ENCODE measurements at places on chromosomes 7 and 10. TPM values are rescaled to one million over a fixed set of nuclear protein-coding genes. Genes with fewer than 3 reads are reported as not detected.

- peaks cover 35% of the 10 kb centered on the region for H3K36me3 ChIP-seq
- H3K4me1 ChIP-seq: peaks cover 42% of the 10 kb centered on the region
- no peak overlapping the region for H3K4me3 ChIP-seq
- no peak for DNase-seq
- no peaks in the 10 kb centered on the region for H3K27me3 ChIP-seq
- H3K27ac ChIP-seq: peak overlapping the region; percentile 42
These were observed 46.8 kb downstream of the SHH start for GRCh38 chr7:155765458-155765857.

- peak; percentile 85 for DNase-seq
- peak overlapping the region; percentile 98 for H3K27ac ChIP-seq
- H3K36me3 ChIP-seq: peaks cover 39% of the 10 kb centered on the region
- no peaks in the 10 kb centered on the region for H3K27me3 ChIP-seq
- peaks cover 35% of the 10 kb centered on the region for H3K4me1 ChIP-seq
These were observed 1.1 kb downstream of the DDIT4 start for GRCh38 chr10:72274730-72275350.

GRCh38 chr7:29043576-29043975, 85.4 kb upstream of the TRIL start:
- no peak overlapping the region for H3K27ac ChIP-seq
- no peaks in the 10 kb centered on the region for H3K4me1 ChIP-seq
- no peak for DNase-seq
- H3K4me3 ChIP-seq: no peak overlapping the region

- DNase-seq: no peak
- H3K27ac ChIP-seq: peak overlapping the region; percentile 37
- peaks cover 59% of the 10 kb centered on the region for H3K36me3 ChIP-seq
- H3K4me3 ChIP-seq: no peak overlapping the region
These were observed 22.2 kb downstream of the RGS10 start for GRCh38 chr10:119520283-119520682.

DNA sequence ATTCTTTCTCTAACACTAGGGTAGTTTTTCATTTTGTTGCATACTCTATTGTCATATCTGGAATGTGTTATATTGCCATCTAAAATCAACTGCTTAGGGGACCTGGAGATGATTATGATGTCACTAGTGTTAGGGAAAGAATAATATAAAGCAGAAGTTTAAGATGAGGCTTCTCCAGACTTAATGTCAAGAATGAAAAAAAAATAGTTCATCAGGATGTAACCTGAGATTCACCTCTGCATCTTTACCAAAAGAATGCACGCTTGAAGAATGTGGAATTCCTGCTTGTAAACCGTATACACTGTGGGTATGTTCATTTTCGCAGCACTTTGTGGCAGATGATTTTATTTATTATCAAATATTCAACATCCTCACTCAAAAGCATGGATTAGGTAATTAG, 184.6 kb downstream of the ST7 start:
- H3K27me3 ChIP-seq: no peaks in the 10 kb centered on the region
- peaks cover 8% of the 10 kb centered on the region for H3K36me3 ChIP-seq
- no peaks in the 10 kb centered on the region for H3K4me1 ChIP-seq
- no peak for DNase-seq

DNA sequence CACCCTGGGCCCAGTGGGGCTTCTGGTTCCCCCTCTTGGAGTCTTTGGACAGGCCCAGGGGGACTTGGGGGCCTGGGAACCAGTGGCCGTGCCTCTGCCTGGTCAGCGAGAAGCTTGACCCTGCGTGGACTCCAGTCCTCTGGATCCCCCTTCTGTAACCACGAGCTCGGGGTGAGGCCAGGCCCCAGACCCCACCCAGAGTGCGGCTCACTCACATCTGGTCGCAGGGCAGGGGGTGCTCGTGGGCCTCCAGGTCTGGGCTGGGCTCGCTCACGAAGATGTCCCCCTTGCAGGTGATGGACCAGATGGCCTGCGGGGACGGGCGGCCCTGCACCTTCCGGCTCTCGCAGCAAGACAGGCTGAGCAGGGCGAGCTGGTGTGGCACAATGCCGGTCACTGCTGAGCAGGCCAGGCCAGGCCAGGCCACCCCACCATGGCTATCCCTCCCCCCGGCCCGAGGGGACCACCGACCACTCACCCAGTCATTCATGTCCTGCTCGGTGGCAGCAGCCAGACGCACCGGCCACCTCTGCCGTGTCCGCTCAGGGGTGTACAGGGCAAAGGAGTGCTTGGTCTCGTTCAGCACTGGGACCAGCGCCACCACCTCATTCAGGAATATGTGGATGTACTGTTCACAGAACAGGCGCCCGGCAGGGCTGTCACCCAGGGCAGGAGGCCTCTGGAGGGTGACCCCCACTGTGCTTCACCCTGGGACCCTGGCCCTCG, 19.7 kb downstream of the BHLHA15 start:
- H3K27ac ChIP-seq: no peak overlapping the region
- H3K4me1 ChIP-seq: no peaks in the 10 kb centered on the region
- DNase-seq: no peak
- H3K27me3 ChIP-seq: no peaks in the 10 kb centered on the region
- peaks cover 10% of the 10 kb centered on the region for H3K36me3 ChIP-seq
- no peak overlapping the region for H3K4me3 ChIP-seq

GRCh38 chr10:78748235-78748533, 320.6 kb upstream of the ZMIZ1 start:
- H3K27ac ChIP-seq: no peak overlapping the region
- H3K36me3 ChIP-seq: no peaks in the 10 kb centered on the region
- H3K27me3 ChIP-seq: no peaks in the 10 kb centered on the region
- no peak overlapping the region for H3K4me3 ChIP-seq
- no peak for DNase-seq
- peaks cover 3% of the 10 kb centered on the region for H3K4me1 ChIP-seq

DNA sequence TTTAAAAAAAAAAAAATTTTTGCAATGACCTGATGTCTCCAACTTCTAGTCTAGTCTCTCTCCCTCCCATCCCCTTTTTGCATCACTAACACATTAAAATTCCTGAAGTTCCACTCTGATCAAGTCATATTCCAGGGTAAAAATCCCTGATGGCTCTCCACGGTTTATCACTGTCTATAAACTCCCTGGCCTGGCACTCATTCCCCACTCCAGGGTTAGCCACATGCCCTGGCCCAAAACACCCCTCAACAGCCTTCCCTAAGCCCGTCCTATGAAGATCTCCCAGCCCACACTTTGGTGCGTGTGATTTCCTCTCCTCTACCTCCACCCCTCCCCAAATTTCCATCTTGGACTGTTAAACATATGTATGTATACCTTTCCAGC, 125.4 kb downstream of the JAZF1 start:
- peaks cover 9% of the 10 kb centered on the region for H3K4me1 ChIP-seq
- peaks cover 6% of the 10 kb centered on the region for H3K27me3 ChIP-seq
- H3K27ac ChIP-seq: no peak overlapping the region
- peaks cover 4% of the 10 kb centered on the region for H3K36me3 ChIP-seq
- DNase-seq: no peak
- no peak overlapping the region for H3K4me3 ChIP-seq

GRCh38 chr10:32332299-32332750, 14.6 kb downstream of the EPC1 start:
- peaks cover 8% of the 10 kb centered on the region for H3K36me3 ChIP-seq
- DNase-seq: peak; percentile 89
- H3K27me3 ChIP-seq: no peaks in the 10 kb centered on the region
- peaks cover 94% of the 10 kb centered on the region for H3K4me1 ChIP-seq
- H3K27ac ChIP-seq: peak overlapping the region; percentile 90

DNA sequence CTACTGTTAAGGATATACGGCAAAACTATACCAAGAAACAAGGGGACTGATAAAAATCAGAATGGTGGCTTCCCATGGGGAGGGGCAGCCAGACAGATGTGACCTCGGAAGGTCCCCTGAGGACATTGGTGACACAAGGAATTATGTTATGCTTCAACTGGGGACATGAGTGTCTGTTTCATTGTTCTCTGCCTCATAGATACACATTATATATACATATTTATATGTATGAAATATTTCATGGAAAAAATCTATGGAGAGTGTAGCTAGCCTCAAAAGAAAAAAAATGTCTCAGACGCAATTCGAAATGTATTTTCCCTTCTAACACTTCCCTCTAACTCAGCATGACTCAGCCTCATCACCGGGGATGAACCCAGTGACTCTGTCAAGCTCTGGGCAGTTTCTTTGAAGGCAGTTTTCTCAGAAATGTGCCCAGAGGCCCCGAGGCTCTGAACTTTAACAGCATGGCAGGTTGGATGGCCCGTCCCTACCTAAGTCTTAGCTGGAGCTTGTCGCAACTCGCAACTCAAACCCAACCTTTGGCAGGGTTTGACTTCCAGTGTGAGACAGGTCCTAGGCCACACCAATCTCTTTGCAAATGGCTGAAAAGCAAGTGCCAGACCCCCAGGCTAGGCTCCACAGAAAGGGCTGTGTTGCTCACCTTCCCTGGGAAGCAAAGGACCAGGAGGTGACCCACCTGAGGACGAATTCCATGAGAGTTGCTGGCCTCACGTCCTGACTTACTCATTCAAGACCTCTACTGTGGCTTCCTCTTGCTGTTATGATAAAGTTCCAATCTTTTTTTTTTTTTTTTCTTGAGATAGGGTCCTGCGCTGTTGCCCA, 86.9 kb downstream of the CARD11 start:
- H3K4me1 ChIP-seq: peaks cover 78% of the 10 kb centered on the region
- peak; percentile 83 for DNase-seq
- H3K27ac ChIP-seq: peak overlapping the region; percentile 89
- no peaks in the 10 kb centered on the region for H3K27me3 ChIP-seq
- no peak overlapping the region for H3K4me3 ChIP-seq

- H3K27ac ChIP-seq: no peak overlapping the region
- H3K4me1 ChIP-seq: peaks cover 20% of the 10 kb centered on the region
- no peak overlapping the region for H3K4me3 ChIP-seq
- H3K27me3 ChIP-seq: no peaks in the 10 kb centered on the region
- no peak for DNase-seq
- no peaks in the 10 kb centered on the region for H3K36me3 ChIP-seq
These were observed 22.9 kb downstream of the TBXAS1 start for GRCh38 chr7:139851770-139852481.

DNA sequence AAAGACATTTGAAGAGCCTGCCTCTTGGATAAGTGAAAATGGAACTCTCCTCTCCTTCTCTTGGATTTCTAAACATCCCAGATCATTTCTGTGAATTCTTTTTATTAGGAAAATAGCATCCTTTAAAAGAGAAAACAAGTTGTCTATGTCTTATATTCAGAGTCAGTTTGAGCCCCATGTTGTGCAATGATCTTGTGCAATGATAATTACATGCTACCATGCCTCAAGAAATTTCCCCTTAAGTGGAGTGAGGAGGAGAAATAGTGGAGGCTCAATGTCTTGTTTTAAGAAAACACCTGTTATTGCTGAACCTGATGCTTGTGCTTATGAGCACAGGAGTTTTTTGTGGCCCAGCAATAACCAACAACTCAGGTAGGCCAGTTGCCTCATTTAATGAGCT, 103.6 kb downstream of the NPSR1 start:
- no peak overlapping the region for H3K27ac ChIP-seq
- DNase-seq: no peak
- no peaks in the 10 kb centered on the region for H3K36me3 ChIP-seq
- H3K4me1 ChIP-seq: no peaks in the 10 kb centered on the region

GRCh38 chr10:61463035-61463909, 10.1 kb upstream of the TMEM26 start:
- no peaks in the 10 kb centered on the region for H3K36me3 ChIP-seq
- H3K27ac ChIP-seq: no peak overlapping the region
- no peak for DNase-seq
- no peaks in the 10 kb centered on the region for H3K4me1 ChIP-seq

GRCh38 chr7:150948791-150949251, 29.3 kb downstream of the KCNH2 start:
- H3K36me3 ChIP-seq: no peaks in the 10 kb centered on the region
- DNase-seq: peak; percentile 1
- H3K27ac ChIP-seq: no peak overlapping the region

DNA sequence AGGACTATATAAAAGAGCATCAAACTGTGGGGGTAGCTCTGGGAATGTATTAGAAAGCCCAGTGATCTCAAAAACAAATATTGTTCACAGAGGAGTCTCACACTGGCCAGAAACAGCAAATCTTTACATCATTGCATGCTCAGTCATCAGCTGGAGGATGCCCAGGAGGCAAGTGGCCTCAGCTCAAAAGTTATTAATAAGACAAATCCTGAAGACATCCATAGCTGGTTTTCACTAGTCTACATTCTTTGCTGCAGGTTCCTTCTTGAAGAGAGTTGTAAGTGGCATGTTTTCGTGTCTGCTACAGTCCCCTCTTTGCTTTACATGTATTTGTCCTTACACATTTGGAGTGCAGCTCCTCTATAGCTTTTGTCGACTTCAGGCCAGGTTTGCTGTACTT, 8.6 kb upstream of the CCDC7 start:
- no peak overlapping the region for H3K27ac ChIP-seq
- no peaks in the 10 kb centered on the region for H3K36me3 ChIP-seq
- no peaks in the 10 kb centered on the region for H3K27me3 ChIP-seq
- H3K4me1 ChIP-seq: peaks cover 13% of the 10 kb centered on the region
- no peak overlapping the region for H3K4me3 ChIP-seq

GRCh38 chr10:63496561-63496960, 24.6 kb upstream of the REEP3 start:
- peaks cover 9% of the 10 kb centered on the region for H3K36me3 ChIP-seq
- no peak overlapping the region for H3K27ac ChIP-seq
- H3K27me3 ChIP-seq: no peaks in the 10 kb centered on the region
- H3K4me3 ChIP-seq: no peak overlapping the region

DNA sequence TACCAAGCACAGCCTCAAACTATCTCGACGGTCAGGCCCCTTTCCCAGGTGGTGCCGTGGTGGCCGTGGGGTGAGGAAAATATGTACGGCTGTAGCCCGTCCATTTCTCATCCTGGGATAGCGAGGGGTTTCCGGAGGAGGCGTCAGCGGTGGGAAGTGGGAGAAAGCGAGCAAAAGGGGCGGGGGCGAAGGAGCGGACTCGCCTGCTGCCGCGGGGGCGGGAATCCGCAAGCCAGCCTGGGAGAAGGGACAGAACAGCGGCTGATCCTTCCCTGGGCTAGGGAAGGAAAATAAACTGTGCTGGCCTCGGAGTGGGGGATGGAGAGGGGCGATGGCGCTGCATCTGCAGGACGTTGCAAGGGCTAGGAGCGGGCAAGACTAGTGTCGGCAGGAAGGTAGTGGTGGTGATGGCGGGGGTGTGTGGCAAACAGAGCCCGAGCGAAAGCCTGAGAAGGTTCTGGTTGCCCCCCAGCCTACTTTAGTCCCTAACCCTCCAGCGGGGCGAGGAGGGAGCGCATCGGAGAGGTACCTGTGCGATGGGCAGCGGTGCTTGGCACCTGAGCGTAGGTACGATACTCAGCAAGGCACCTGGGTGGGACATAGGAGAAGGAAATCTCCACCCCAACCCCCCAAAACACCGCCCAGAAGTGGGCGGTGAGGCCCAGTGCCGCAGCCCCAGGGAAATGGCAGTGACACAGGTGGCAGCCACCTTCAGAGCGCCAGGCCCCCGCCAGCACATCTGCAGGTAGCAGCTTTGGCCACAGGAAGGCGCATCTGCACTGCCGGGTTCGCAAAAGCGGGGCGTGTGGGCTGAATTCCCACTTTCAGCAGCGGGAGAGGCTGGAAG, 49.9 kb upstream of the STEAP1B start:
- H3K36me3 ChIP-seq: no peaks in the 10 kb centered on the region
- H3K4me3 ChIP-seq: peak overlapping the region; percentile 55
- H3K27ac ChIP-seq: no peak overlapping the region
- H3K4me1 ChIP-seq: peaks cover 10% of the 10 kb centered on the region

- no peaks in the 10 kb centered on the region for H3K27me3 ChIP-seq
- DNase-seq: peak; percentile 80
- peaks cover 58% of the 10 kb centered on the region for H3K36me3 ChIP-seq
- H3K4me1 ChIP-seq: peaks cover 97% of the 10 kb centered on the region
These were observed 184.4 kb upstream of the KLF14 start for GRCh38 chr7:130918129-130919052.

Gene MBL2
- not detected for total RNA-seq

Gene TBX20
- not detected for total RNA-seq

Gene FXYD4
- not detected for total RNA-seq

Gene UFSP1
- total RNA-seq: 0.64 TPM

Gene ELN
- 0.07 TPM for total RNA-seq

Gene C7orf25
- total RNA-seq: 0.93 TPM

Gene GARS1
- total RNA-seq: 385 TPM

Gene SPDYE5
- total RNA-seq: not detected

Measured in activated naive CD4-positive, alpha-beta T cell treated with anti-CD3 and anti-CD28 coated beads for 36 hours (primary cell).